ENCODE measurements at places on chromosomes 7 and 10. TPM values are rescaled to one million over a fixed set of nuclear protein-coding genes. Genes with fewer than 3 reads are reported as not detected.

DYNC1I1 gene
- 30.7 TPM for total RNA-seq

DEPP1 gene
- 33.0 TPM for total RNA-seq

FOXP2 gene
- total RNA-seq = 2.4 TPM

GRM3 gene
- total RNA-seq = not detected

OR2A42 gene
- total RNA-seq = not detected

ITPRID1 gene
- not detected for total RNA-seq

MYH16 gene
- not detected for total RNA-seq

PDZD7 gene
- total RNA-seq = 0.22 TPM

COL1A2 gene
- total RNA-seq = 96.6 TPM

ZNF736 gene
- total RNA-seq = 3.4 TPM

REPIN1 gene
- 111 TPM for total RNA-seq

TUBB8 gene
- total RNA-seq = not detected

ZC3HAV1 gene
- total RNA-seq = 8.0 TPM

FRMD4A gene
- total RNA-seq = 42.3 TPM

SLC18A3 gene
- not detected for total RNA-seq

NXPH1 gene
- total RNA-seq = not detected

GARIN1A gene
- total RNA-seq = 1.8 TPM

DLX6 gene
- not detected for total RNA-seq

ZNF503 gene
- 6.0 TPM for total RNA-seq

IRF5 gene
- 3.3 TPM for total RNA-seq

SPDYE11 gene
- not detected for total RNA-seq

SLC26A5 gene
- total RNA-seq = not detected

UPK3BL2 gene
- total RNA-seq = 2.8 TPM

ZFAND2A gene
- total RNA-seq = 5.9 TPM

ITGB8 gene
- 2.5 TPM for total RNA-seq

SFTPA2 gene
- total RNA-seq = 0.51 TPM

BHLHA15 gene
- not detected for total RNA-seq

GPNMB gene
- total RNA-seq = 234 TPM

UCN3 gene
- not detected for total RNA-seq

TLL2 gene
- total RNA-seq = 10.8 TPM

PYROXD2 gene
- total RNA-seq = 10.7 TPM

BMPER gene
- total RNA-seq = 2.5 TPM

NUDT13 gene
- total RNA-seq = 3.6 TPM

CD36 gene
- 1,230 TPM for total RNA-seq

CARD11 gene
- total RNA-seq = 0.41 TPM

CLRN3 gene
- not detected for total RNA-seq

KLHL7 gene
- total RNA-seq = 162 TPM

NAMPT gene
- total RNA-seq = 219 TPM

CYP3A7 gene
- not detected for total RNA-seq

TTYH3 gene
- total RNA-seq = 15.8 TPM

CFAP46 gene
- total RNA-seq = 0.57 TPM

PLEKHS1 gene
- total RNA-seq = not detected

SEMA3E gene
- total RNA-seq = 0.24 TPM

ERV3-1 gene
- 5.4 TPM for total RNA-seq

TCAF2 gene
- 0.38 TPM for total RNA-seq

SGCE gene
- 23.7 TPM for total RNA-seq

TCERG1L gene
- total RNA-seq = not detected

FKBP9 gene
- total RNA-seq = 124 TPM

PRSS37 gene
- not detected for total RNA-seq

TAS2R41 gene
- total RNA-seq = not detected

OPALIN gene
- not detected for total RNA-seq

KCP gene
- 0.11 TPM for total RNA-seq

MRC1 gene
- total RNA-seq = 38.3 TPM

KCNH2 gene
- 97.3 TPM for total RNA-seq
